Mesothelial cell of epicardium (in vitro differentiated cells): ENCODE measurements at places on chromosomes 16 and 17. TPM values are rescaled to one million over a fixed set of nuclear protein-coding genes. Genes with fewer than 3 reads are reported as not detected.

DNA sequence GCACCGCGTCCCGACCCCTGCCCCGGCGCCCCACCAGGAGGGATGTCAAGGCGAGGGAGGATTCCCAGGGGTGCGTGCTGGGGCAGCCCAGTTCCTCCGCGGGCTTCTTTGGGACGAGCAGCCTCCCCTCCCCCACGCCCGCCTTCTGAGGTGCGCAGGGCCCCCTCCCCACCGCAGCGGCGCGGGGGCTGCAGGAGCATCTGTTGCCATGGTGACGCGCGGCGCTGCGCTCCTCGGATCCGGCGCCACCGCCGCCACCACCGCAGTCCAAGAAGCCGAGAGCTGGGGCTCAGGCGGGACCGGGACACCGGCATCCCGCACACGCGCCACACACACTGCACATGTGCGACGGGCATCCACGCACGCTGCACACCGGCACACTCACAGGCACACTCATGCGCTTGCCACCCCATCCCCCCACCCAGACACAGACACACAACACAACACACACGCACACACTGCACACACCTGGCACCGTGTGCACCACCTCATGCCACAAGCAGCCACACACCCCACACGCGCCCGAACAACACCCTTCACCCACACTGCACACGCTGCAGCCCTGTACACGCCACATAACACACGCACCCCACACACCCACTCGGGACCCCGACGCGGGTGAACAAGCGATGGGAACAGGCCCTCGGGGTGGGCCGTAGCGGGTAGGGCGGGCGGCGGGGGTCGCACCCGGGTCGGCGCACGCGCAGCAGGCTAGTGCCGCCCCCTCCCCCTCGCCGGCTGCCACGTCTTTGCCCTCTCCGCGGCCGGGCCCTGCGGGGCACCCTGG, 17.0 kb downstream of the ENPP7 start:
- DNase-seq = no peak

GRCh38 chr17:10125531-10126275, 72.7 kb downstream of the GAS7 start:
- DNase-seq = no peak

- no peak for DNase-seq
These were observed 44.5 kb downstream of the KCNJ16 start for GRCh38 chr17:70119545-70119944.

DNA sequence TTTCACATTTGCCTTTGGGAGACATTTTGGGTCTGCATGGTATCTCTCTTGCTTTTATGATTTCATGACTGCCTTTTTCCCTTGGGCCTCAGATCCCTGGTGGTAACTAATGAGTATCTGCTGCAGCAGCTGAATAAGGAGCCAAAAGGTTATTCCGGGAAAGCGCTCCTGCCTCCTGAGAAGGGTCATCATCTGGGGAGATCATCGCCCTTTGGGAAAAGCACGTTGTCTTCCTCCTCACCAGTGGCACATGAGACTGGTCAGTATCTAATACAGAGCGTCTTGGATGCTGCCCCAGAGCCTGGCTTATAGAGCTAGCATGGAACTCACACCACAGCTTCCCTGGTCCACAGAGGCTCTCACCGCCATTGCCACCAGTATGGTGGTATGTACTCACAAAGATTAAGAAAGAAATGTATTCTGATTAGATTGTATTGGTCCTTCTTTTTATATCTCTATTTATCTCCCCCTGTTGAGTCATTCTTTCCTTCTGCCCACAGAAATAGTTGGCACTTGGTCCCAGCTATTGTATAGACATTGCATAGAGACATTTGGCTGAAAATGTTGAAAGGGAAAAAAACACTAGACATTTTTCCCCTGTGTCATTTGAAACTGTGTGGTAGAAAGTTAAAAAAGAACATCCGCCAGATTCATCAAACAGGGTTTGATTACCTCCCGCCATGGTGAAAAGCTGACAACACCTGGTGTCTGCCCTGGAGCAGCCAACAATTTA, 8.4 kb downstream of the TPPP3 start:
- no peak for DNase-seq

Gene ABCA8
- 2.6 to 4.5 TPM (median 3.3 TPM) in 3 replicates for total RNA-seq

Gene PYY
- not detected in 3 replicates for total RNA-seq
